ENCODE measurements at places on chromosomes 7 and 10.

DNA sequence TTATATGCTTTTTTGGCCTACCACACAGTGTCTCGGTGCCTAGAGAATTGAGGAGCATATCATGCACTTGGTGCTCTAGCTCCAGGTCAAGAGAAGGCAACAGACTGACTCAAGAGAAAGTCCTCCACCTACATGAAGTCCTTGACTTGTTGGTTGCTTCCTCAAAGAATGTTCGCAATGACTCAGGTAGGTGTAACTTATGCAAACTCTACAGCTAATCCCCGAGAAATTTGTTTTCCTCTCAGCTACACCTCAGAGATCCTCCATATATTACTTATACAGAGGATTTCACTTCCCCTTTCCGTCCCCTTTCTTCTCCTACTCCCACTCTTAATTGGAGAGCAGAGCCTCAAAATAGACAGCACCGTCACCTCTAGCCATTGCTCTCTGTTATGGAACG lies 1013.1 kb downstream of the KCNMA1 start:
- no peak for DNase-seq

GRCh38 chr7:155234158-155234492 lies 63.6 kb upstream of the INSIG1 start:
- peak; percentile 31 for DNase-seq

DNA sequence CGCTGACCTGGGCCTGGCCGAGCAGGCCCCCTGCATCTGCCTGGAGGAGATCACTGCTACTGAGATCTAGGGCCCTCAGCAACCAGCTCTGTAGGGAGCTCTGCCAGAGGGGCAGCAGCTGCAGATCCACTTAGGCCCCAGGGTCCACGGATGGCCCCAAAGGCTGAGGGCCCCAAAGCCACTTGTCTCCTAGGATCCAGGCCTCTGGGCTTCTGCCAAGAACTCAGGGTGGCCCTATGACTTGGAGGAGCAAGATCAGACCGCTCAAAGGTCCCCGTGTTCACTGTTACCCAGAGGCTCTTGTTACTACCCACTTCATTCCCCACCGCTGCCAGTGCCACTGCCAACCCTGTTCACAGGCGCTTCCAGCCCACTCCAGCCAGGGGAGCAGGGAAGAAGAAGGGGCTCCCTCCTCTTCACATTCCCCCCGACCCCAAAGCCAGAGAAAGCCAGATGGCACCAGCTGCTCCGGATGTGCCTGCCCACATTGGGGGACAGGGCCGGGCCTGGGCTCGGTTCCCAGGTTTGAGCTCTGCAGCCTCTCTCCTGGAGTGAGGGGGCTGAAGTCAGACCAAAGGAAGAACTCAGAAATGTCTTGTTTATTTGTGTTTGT lies 7.6 kb downstream of the LZTS2 start:
- no peak for DNase-seq

GRCh38 chr7:73851410-73852338 lies 9.3 kb upstream of the TMEM270 start:
- DNase-seq: no peak

GRCh38 chr7:28207486-28208158 lies 27.0 kb upstream of the JAZF1 start:
- no peak for DNase-seq

DNA sequence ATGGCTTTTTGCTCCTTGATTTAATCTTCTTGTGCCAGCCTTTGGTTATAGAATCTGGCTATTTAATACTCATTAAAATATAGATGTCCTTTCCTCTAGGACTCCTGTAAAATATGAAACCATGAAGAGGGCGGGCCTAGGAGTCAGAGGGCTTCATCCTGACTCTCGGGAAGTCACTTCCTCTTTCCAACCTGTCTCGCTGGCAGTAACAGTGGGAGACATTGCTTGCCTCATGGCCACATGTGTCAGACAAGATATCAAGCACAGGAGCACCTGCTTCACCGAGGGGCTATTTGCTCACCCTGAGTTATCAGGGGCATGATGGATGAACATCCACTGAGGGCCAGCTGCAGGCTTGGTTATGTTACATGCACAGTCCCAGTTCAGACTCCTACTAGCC lies 31.0 kb downstream of the SLIT1 start:
- DNase-seq: no peak

DNA sequence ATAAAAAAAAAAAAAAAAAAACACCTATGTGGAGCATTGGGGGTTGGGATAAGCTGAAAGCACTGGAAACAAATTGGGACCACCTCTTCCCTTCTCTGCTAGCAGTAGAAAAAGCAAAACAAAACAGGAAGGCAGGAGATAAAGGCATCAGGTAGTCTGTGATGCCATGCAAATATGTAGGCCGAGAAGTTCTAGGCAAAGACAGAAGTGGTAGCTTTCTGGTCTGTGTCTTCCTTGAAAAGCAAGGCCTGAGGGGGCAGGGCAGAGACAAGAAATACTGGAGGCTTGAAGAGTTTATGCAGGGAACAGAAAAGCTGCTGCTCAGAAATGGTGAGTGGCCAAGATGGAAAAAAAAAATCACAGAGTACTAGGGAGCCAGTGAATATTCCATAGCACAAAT lies 111.1 kb downstream of the ELMO1 start:
- DNase-seq: no peak

DNA sequence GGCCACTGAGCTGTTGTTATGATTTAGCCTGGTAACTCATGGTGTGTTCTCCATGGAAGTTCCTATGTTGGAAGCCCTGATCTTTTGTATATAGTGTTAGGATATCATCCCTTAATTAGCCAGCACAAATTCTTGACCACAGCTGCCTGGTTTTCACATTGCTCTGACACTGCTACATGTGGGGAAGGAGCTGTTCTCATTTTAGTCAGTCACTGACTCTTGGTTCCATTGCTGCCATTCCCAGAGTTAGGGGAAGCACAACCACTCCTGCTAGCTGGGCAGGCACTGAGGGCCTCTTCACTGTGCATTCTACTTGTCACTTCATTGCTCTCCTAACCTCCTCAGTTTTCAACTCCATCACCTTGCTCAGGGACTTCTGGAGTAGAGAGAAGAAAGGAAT lies 98.4 kb upstream of the GJD4 start:
- DNase-seq: no peak

DNA sequence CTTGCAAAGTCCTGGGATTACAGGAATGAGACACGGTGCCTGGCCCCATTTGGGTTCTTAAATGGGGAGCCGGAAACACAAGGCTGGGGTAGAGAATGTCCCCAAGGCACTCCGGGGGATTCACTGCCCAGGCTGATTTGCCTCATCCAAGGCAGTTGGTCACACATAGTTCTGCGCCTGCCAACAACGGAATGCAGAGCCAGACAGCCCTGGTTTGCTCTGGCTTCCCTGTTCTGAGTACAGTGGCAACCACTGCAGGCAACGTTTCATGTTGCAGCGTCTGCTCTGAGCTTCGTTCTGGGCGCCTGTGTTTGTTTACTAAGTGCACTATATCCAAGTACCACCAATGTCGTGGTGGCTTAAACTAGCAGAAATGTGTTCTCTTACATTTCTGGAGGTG lies 61.7 kb upstream of the C1QL3 start:
- no peak for DNase-seq

GRCh38 chr10:29057822-29058331 lies 231.0 kb upstream of the LYZL1 start:
- DNase-seq: no peak

DNA sequence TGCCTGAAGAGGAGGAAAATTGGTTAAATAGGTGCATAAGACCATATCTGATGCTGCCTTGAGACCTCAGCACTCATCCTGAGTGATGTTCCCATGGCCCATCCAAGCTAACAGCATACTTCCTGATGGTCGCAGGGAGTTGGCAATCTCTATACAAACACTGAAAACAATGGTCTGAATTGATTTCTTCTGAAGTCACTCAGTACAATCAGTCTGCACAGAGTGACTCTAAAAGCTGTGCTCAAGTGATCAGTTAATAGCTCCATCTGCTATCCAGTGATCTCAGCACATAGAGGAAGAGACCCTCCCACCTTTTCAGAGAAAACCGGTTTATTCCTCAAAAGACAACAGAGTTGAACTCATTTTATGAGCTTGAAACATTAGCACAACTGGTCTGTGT lies 3.9 kb downstream of the PPP1R17 start:
- DNase-seq: peak; percentile 38

DNA sequence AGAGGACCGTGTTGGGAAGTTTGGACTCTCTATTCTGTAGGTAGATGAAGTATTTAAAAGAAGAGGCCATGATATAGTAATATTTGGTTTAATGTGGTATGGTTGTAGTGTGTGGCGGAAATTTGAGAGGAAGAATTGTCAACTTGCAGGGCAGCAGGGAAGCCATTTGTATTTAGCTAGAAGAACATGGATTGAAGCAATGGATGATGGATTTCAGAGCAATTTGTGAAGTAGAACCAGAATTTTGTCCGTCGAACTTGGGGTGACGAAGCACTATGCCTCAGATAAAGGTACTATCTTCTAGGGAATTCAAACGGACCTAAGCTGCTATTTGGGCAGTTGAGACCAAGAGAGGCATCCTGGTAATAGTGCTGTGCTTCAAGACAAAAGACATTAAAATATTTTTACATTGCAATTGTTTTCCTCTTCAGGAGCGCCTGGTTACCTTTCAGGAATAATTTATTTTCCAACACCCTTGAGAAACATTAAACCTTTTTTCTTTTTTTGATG lies 615 bp upstream of the WBP1L start:
- peak; percentile 42 for DNase-seq

GRCh38 chr10:120735773-120736371 lies 115.3 kb upstream of the WDR11 start:
- DNase-seq: peak; percentile 37

DNA sequence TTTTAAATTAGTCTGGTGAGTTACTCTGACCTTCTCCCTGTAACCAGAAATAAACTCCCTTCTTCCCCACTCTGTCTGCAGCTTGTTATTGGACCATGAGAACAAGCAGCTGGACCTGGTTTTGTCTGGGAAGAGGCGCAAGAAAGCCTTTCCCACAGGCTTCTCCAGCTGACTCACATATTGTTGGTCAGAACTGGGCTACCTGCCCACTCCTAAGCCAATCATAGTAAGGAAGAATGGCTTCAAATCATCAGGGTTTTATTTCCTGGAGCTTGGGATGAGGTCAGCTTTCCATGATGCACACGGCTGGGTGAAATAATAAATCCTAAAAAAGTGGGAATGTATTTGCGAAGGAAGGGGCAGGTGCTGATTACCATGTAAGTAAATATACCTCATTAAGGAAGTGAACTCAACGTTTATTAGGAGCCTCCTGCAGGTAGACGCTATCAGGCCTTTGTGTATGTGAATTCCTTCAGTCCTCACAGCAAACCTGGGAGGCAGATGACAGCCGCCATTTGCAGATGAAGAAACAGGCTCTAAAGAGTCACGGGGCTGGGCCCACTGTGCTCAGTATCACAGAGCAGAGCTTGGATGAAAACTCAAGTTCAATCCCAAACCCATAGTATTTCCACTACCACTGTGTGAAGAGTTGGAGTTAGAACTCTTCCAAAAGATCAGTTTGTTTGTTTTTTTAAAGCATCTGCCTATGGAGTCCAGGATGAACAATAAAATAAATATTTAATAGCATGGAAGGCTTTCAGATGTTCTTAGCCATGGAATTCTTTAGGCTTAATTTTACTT lies 32.8 kb downstream of the IL15RA start:
- DNase-seq: no peak

- no peak for DNase-seq
Measured at GRCh38 chr7:50659329-50659965, 94.2 kb upstream of the DDC start.
